ENCODE measurements at places on chromosomes 13 and 19. TPM values are rescaled to one million over a fixed set of nuclear protein-coding genes. Genes with fewer than 3 reads are reported as not detected.

- no peak for DNase-seq
These were observed 461.5 kb downstream of the DIAPH3 start for GRCh38 chr13:59702269-59702668.

GRCh38 chr13:51873117-51873798 lies 11.5 kb downstream of the CCDC70 start:
- DNase-seq, result no peak

- no peak for DNase-seq
These were observed 193.9 kb upstream of the RNF113B start for GRCh38 chr13:98370806-98371515.

DNA sequence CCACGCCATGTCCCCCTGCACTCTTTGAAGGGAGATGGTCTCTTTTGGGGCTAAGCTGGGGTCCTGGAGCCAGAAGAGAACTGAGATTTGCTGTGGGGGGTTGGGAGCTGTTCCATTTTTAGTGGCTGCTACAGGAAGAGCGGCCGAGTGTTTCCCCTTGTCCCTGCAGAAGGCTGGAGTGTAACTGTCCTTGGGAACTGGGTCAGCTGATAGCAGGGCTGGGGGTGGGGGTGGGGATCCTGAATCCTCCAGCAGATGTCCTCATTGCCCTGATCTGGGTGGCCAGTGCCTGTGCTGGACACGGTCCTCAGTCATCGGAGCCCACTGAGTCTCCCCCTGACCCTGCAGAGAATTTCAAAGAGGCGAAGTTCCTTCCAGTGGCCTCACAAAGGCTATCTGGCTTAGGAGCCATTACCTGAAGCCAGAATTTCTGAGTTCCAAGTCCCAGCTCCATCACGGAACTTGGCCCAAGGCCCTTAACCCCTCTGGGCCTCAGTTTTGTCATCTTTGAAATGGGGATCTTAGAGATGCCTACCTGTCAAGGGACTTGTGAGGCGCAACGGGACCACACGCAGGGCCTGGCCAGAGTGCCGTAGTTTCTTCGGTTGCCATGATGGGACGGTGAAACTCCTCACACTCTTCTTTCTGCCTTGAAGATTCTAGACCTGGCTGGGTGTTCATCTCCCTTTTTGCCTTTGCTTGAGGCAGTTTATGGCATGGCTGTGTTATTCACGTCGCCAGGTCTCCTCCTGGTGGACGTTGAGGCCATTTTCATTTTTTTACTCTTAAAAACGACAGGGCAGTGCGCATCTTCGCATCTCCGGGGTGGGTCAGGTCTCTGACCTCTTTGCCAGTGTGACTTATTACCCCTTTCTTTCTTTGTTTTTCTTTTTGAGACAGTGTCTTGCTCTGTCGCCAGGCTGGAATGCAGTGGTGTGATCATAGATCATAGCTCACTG lies 51.9 kb downstream of the DNM2 start:
- no peak for DNase-seq

DNA sequence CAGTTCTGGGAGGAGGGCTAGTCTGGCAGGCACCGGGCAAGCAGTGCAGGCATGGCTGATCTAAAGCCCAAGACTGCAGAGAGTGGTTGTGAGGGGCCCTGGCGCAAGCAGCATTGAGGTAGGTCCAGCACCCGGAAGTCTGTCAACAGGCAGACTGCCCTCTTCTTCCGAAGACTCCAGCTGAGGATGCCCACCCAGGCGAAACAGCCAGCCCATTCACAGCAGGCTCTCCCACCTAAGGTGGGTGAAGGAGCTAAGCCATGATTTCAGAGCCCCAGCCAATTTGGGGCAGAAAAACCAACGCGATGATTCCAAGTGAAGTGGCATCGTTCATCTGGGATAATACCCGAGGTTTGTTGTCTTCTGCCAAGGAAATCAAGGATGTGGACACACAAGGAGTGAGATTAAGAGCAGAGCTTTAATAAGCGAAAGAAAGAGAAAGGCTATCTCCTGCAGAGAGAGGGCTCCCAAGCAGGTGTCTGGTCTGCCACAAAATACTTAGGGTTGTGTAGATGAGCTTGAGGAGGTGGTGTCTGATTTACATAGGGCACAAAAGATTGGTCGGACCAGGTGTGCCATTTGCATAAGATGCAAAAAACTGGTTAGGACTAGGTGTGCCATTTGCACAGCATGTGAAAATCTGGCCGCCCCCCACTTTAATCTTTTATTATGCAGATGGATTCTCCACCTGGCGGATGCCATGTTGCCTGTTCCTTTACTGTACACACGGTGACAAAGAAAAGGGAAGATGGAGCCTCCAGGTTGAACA lies 22.6 kb downstream of the FAM124A start:
- no peak for DNase-seq

DNA sequence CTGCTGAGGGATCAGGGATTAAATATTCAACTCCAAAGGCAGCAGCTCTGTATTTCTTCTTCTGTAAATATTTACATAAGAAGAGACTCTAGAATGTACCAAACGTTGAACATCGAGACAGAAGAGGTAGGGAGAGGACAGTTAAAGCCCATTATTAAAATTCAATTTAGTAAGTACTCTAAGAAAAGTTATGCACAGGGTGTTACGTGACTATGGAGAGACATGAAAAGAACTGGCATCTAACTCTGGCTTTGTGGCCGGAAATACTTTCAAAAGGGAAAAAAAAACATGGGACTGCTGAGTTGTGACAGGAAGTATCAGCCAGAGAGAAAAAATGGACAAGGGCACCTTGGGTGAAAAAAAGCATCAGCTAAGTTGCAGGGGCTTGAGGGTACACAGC lies 36.7 kb downstream of the LNX2 start:
- DNase-seq, result no peak

The IRGC gene
- not detected for total RNA-seq

The CEACAM3 gene
- 0.97 TPM for total RNA-seq
